Kasumi-1 (cell line): ENCODE measurements at places on chromosomes 7 and 10.
A peak's percentile ranks its signal among the peaks of the same experiment; 100 is the strongest.

DNA sequence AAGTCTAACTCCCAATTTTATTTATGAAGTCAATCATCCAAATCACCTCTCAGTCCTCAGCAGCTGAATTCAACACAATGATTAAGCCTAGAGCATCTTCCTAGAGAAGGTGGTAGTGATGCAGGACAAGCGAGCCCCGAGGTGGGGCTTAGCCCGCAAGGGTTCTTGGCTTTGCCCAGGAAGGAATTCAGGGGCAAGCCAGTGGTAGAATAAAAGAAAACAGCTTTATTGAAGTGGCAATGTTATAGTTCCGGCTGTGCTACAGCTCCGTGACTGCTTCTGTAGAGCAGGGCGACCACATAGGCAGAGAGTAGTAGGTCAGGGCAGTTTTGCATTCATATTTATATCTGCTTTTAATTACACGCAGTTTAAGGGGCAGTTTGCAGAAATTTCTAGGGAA lies 18.1 kb downstream of the IL2RA start:
- DNase-seq = no peak

GRCh38 chr7:107023522-107024151 lies 20.9 kb upstream of the PRKAR2B start:
- no peak for DNase-seq

DNA sequence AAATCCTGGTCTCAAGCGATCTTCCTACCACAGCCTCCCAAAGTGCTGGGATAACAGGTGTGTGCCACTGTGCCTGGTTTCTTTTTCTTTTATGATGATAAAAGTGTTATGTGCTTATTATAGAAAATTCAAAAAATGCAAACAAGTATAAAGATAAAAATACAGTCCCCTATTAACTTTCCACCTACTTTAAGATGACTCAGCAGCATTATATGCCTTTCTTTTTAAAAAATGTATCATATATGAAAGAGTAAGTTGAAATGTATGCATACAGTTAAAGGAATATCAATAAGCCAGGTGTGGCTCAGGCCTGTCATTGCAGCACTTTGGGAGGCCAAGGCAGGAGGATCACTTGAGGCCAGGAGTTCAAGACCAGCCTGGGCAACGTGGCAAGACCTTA lies 216.9 kb upstream of the GALNT17 start:
- DNase-seq = no peak

DNA sequence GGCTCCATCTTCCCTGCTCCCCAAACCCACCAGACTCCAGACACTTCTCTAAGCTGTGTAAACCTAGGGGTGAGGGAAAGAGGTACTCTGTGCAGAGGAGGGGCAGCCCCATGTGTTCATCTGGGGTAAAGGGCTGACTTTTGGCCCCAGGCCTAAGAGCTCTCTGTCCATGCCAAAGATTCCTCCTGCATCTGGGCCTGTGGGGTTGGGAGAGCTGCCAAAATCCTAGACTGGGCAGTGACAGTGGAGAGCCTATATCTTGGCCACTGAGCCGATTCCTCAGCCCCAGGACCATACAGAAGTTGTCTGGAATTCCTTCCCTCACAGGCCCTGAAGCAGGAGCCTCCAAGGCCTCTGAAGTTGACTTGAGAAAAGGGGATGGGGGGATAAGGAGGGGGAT lies 25.3 kb upstream of the LEP start:
- DNase-seq = no peak

DNA sequence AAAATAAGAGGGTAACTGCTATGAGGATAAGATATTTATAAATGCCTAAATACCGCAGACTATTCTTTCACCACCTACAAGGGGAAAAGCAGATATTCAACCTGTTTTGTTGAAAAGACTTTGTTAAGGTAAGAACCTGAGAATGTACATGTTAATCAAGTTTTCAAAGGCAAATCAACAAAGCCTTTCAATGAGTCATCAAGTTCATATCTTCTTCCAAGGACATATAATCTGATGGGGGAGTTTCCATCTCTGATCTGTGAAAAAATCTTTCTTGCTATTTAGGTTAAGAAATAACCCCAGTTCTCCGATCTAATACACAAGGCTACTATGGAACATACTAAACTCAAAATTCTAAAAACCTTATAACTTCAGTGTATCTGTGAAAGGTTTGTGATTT lies 40.0 kb upstream of the ANLN start:
- no peak for DNase-seq

- DNase-seq = peak; percentile 68
Observed at GRCh38 chr10:62414359-62414758, 40.2 kb downstream of the ZNF365 start.

- no peak for DNase-seq
Observed at GRCh38 chr7:28835800-28836199, 122.3 kb downstream of the TRIL start.

GRCh38 chr7:16851829-16852228 lies 30.0 kb downstream of the AGR3 start:
- DNase-seq = peak; percentile 31

DNA sequence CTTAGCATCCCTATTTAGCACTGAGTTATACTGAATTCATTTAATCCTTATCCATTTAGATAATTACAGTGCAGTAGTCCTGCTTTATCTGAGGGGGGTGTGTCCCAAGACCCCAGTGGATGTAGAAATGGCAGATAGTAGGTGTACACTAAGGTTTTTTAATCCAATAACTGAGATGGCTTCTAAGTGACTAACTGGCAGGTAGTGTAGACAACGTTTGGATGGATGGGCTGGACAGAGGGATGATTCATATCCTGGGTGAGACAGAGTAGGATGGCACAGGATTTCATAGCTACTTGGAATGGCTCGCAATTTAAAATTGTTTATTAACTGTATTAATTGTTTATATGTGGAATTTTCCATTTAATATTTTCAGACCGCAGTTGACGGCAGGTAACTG lies 295.6 kb downstream of the CCDC3 start:
- no peak for DNase-seq

GRCh38 chr10:26655746-26656145 lies 41.8 kb upstream of the PDSS1 start:
- no peak for DNase-seq

DNA sequence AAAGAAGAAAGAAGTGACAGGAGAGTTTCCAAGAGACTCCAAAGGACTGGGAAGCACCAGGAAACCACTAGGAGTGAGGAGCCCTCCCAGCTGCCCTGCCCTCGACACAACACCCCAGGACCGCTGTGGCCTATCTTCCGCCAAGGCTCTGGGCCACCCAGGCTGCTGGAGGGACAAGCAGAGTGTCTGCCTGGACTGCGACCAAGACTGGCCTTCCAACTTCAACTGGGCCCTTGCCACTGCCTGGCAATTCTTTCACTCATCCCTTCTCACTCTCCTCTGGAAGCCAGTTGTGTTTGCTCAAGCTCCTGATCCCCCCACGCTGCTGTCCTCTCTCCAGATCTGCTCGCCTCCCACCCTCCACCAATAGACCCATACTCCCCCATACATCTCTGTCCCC lies 10.2 kb downstream of the KIAA1549 start:
- no peak for DNase-seq
